Mesothelial cell of epicardium (in vitro differentiated cells): ENCODE measurements at places on chromosomes 13 and 19. TPM values are rescaled to one million over a fixed set of nuclear protein-coding genes. Genes with fewer than 3 reads are reported as not detected.

DNA sequence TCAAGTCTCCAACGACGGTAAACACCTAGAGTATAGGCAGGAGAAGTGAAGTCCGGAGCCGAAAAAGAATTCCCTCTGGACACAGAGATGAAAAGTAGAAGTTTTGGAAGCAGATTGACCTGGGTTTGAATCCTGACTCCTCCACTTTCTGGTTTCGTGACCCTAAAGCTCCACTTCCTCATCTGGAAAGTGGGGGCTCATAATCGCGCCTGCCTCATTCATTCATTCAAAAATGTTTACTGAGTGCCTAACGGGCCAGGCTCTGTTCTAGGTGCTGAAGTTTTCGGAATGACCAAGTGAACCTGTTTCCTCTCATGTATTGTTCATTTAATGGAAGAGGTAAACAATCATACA is 7.1 kb upstream of the EML2 start:
- H3K36me3 ChIP-seq: no peaks in the 10 kb centered on the region
- H3K27ac ChIP-seq: peak overlapping the region; percentile 95
- peaks cover 30% of the 10 kb centered on the region for H3K4me1 ChIP-seq
- H3K4me3 ChIP-seq: peak overlapping the region; percentile 70
- DNase-seq: no peak

DNA sequence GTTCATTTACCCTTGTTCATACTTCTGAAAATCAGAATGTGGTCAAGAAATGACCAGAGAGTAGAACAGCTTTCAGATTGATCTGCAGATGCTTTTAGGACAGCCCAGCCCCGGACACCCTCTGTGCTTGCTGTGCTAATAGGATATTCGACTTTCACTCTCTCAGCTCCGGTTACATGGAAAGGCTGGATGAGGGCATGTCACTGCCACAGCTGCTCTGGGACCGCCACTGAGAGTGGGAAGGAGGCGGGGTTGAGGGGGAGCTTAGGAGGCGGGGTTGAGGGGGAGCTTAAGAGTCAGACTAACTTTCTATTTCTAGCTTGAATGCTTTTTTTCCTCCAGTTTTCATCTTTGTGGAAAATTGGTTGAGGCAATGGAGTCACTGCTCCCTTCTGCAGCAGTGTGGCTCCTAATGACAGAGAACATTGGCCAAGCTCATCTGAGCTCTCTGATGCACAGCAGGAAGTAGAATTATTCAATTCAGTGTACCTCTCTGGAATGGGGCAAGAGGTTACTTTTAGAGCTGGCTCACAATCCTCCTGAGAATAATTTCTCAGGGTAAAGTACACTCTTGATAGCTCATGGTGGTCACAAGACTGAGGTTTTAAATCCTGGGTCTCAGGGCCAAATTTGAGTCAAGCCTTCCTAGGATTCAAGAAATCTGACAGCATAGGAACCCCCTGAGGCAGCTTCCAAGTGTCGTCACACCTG is 74.6 kb upstream of the NPAS1 start:
- H3K4me3 ChIP-seq: no peak overlapping the region
- H3K27ac ChIP-seq: peak overlapping the region; percentile 78
- H3K36me3 ChIP-seq: peaks cover 11% of the 10 kb centered on the region
- peaks cover 27% of the 10 kb centered on the region for H3K4me1 ChIP-seq
- no peak for DNase-seq
- H3K27me3 ChIP-seq: no peaks in the 10 kb centered on the region

Gene FLT1
- total RNA-seq: 4.9 to 6.5 TPM (median 5.5 TPM) in 3 replicates

Gene COPE
- 161 to 174 TPM (median 163 TPM) in 3 replicates for total RNA-seq
